ENCODE measurements at places on chromosomes 4 and X. TPM values are rescaled to one million over a fixed set of nuclear protein-coding genes. Genes with fewer than 3 reads are reported as not detected.

- no peaks in the 10 kb centered on the region for H3K27me3 ChIP-seq
- H3K36me3 ChIP-seq = no peaks in the 10 kb centered on the region
- H3K4me3 ChIP-seq = no peak overlapping the region
- H3K4me1 ChIP-seq = no peaks in the 10 kb centered on the region
These were observed 36.9 kb downstream of the TLL1 start for GRCh38 chr4:165909947-165910346.

DNA sequence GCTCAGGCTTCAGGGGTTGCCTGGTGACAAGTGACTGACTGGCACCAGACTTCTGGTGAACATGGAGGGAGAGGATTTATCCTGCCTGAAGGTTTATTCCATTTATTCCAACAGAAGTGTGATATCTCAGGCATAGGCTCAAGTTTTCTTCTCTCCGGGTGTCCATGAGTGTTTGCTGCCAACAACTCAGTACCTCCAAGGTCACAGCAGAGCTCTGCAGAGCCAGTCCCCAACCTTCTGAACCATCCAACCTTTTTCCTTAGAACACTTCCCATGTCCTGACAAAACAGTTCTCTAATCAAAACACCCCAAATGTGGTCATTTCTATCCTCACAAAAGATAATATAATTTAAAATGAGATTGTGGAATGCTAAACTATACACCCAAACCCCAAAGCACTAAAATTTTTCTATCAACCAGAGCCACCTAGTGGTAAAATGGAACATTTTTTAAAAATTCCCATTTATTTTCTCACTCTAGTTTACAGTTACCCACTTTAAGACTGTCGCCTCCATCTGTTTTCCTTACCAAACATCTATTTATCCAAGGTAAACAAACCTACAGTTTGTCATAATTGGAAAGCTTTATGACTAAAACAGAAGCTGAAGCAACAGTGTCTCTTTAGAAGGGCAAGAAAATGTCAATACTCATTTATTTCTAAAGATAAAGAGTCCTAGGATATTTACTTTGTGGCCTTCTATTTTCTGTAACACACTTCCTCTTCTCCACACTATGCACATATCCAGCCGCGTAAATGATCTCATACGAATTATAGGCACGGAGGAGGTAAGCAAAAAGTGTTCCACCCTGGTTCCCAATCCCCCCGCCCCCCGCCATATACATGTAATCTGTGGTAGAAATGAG, 39.5 kb downstream of the TMEM154 start:
- H3K4me3 ChIP-seq = no peak overlapping the region
- H3K27me3 ChIP-seq = no peaks in the 10 kb centered on the region
- no peaks in the 10 kb centered on the region for H3K36me3 ChIP-seq
- H3K4me1 ChIP-seq = no peaks in the 10 kb centered on the region
- H3K27ac ChIP-seq = no peak overlapping the region
- no peak for DNase-seq

- no peaks in the 10 kb centered on the region for H3K36me3 ChIP-seq
- H3K4me1 ChIP-seq = no peaks in the 10 kb centered on the region
- DNase-seq = no peak
- H3K4me3 ChIP-seq = no peak overlapping the region
- no peak overlapping the region for H3K27ac ChIP-seq
- H3K27me3 ChIP-seq = no peaks in the 10 kb centered on the region
These were observed 14.2 kb downstream of the VEGFC start for GRCh38 chr4:176778491-176778890.

DNA sequence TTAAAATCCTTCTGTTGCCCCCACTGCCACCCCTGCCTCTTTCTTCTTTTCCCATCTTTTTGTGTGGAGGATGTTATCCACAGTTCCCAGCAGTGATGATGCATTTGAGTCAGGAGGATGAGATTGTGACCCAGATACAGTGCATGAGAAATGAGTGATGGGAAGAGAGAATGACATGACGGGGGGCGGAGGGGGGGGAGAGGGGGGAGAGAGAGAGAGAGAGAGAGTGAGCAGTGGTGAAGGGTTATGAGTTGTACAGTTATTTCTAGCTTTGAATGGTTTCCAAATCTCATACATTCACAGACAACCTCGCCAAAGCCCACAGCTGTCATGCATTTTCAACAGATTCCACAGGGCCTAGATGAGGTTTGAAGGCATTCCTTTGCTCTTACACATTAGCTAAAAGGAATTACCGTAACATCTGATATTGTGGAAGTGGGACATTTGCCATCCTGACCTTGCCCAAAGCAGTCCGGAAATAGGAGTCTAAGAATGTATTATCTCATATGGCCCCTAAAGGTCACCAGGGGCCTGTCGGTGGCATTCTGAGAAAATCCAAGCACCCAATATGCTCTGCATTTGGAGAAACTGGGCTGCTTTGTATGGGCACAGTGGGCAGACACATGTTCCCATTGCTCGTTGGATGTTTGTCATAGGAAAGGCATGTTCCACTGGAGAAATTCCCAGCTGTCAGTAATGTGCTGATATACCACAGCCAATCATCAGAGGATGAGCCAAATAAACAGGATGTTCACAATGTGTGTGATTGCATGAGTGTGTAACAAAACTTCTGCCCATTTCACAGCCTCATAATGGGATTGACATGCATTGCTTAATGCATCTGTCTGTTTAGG, 435.8 kb downstream of the SPRY1 start:
- H3K4me3 ChIP-seq = no peak overlapping the region
- no peaks in the 10 kb centered on the region for H3K36me3 ChIP-seq
- no peaks in the 10 kb centered on the region for H3K27me3 ChIP-seq
- no peak for DNase-seq

- H3K27ac ChIP-seq = no peak overlapping the region
These were observed 102.7 kb downstream of the GRID2 start for GRCh38 chr4:92406488-92406887.

- no peaks in the 10 kb centered on the region for H3K36me3 ChIP-seq
- no peaks in the 10 kb centered on the region for H3K27me3 ChIP-seq
- H3K4me3 ChIP-seq = no peak overlapping the region
- no peak overlapping the region for H3K27ac ChIP-seq
- DNase-seq = no peak
These were observed 287.9 kb upstream of the NOCT start for GRCh38 chr4:138727731-138728130.

DNA sequence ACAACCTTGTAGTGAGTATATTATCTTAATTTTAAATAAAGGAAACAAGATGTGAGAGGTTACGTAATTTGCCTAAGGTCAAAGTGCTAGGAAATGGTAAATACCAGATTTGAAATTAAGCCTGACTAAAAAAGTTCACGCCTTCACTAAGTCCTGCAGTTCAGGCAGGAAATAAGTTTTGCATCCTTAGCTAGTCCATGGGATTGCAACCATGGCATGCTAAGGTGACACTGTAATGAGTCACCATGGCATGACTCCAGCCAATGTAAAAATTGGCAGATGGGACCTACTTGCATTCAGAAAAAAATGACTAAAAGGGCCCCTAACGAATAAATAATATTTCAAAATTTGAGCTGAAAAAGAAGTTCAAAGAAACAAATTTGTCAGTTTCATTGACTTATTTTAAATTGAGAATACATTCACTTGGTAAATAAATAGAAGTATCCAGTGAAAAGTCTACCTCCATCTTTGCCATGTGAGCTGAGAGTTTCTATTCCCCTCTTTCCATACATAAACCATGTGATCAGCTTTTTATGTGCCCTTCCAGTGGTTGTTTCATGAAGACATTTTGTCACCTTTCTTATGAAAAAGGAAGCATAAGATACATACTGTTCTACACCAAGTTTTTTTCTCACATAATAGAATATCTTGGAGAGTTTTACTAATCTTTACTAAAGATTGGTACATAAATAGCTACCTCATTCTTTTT, 72.4 kb downstream of the ANKRD50 start:
- peak; percentile 59 for DNase-seq
- peaks cover 11% of the 10 kb centered on the region for H3K4me1 ChIP-seq
- no peak overlapping the region for H3K4me3 ChIP-seq
- H3K27ac ChIP-seq = no peak overlapping the region
- H3K36me3 ChIP-seq = no peaks in the 10 kb centered on the region
- H3K27me3 ChIP-seq = no peaks in the 10 kb centered on the region

GRCh38 chrX:19886375-19886774, 1.0 kb downstream of the SH3KBP1 start:
- no peak overlapping the region for H3K27ac ChIP-seq
- H3K4me1 ChIP-seq = no peaks in the 10 kb centered on the region
- DNase-seq = no peak
- no peaks in the 10 kb centered on the region for H3K36me3 ChIP-seq
- H3K27me3 ChIP-seq = no peaks in the 10 kb centered on the region

DNA sequence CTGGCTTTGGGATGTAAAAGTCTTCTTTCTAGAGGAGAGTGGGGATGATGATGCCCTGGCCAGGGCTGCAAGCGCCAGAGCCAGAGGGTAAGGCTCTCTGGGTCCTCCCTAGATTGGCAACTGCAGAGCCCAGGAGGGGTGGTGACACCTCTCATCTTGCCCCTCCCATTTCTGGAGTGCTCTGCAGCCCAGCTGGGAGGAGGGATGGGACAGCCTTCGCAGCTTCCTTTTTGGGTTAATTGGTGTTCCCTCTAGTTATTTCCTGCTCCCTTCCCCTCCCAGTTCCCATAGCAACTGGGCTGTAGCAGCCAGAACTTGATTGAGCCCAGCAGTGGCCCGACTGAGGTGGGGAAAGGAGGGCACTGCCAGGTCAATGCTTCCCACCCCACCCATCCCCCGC, 19.2 kb downstream of the NALF2 start:
- no peaks in the 10 kb centered on the region for H3K4me1 ChIP-seq
- no peaks in the 10 kb centered on the region for H3K27me3 ChIP-seq
- no peak overlapping the region for H3K27ac ChIP-seq
- no peak overlapping the region for H3K4me3 ChIP-seq
- no peaks in the 10 kb centered on the region for H3K36me3 ChIP-seq

DNA sequence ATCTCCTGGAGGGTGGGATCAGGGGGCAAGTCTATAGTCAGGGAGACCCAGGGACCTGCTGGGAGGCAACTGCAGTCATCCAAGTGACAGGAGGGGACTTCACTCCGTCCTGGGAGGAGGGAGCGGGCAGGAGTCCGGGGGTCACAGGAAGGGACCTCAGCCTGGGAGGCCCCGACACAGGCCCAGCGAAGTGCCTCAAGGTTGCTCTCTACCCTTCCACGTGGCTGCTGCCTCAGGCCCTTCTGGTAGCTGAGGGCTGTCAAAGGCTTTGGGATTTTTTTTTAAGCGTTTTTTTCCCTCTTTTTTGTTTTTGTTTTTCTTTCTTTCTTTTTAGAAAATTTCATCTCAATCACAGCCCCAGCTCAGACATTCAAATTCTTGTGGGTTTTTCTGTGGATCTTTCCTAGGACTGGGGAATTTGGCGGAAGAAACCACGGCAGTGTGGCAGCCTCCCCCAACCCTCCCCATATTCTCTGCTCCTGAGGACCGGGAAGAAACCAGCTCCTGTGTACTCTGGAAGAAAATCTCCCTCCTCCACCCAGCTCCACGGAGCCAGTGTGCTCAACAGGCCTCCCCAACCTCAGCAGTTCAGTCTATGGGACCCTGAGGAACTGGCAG, 1.4 kb upstream of the HAUS7 start:
- H3K27ac ChIP-seq = no peak overlapping the region
- H3K4me3 ChIP-seq = no peak overlapping the region
- DNase-seq = no peak
- no peaks in the 10 kb centered on the region for H3K4me1 ChIP-seq
- no peaks in the 10 kb centered on the region for H3K36me3 ChIP-seq

DNA sequence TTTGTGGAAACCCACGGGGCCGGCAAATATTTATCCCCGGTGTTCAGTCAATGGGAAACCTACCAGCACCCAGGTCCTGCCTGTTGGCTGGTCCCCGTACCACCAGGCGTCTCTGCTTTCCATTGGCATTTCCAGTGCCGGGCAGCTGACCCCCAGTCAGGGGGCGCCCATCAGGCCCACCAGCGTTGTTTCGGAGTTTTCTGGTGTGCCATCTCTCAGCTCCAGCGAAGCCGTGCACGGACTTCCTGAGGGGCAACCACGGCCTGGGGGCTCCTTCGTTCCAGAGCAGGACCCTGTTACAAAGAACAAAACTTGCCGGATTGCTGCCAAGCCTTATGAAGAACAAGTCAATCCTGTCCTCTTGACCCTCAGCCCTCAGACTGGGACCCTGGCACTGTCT, 32.7 kb downstream of the BCORL1 start:
- H3K4me3 ChIP-seq = no peak overlapping the region
- H3K36me3 ChIP-seq = no peaks in the 10 kb centered on the region
- H3K27ac ChIP-seq = no peak overlapping the region
- H3K27me3 ChIP-seq = no peaks in the 10 kb centered on the region

- H3K4me1 ChIP-seq = no peaks in the 10 kb centered on the region
- H3K36me3 ChIP-seq = no peaks in the 10 kb centered on the region
- DNase-seq = peak; percentile 53
These were observed 824 bp downstream of the LRPAP1 start for GRCh38 chr4:3531318-3531878.

GRCh38 chrX:3529466-3530010, 183.1 kb upstream of the MXRA5 start:
- H3K27me3 ChIP-seq = no peaks in the 10 kb centered on the region
- H3K36me3 ChIP-seq = no peaks in the 10 kb centered on the region
- H3K4me1 ChIP-seq = no peaks in the 10 kb centered on the region
- DNase-seq = no peak

DNA sequence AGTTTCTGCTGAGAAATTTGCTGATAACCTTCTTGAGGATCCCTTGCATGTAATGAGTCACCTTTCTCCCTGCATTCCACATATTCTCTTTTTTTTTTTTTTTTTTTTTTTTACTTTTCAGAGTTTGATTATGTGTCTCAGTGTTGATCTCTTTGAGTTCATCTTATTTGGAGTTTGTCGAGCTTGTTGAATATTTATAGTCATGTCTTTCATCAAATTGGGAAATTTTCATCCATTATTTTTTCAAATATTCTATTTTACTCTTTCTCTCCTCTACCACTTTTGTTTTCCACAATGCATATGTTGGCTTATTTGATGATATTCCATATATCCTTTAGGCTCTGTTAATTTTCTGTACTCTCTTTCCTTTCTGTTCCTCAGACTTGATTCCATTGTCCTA, 136.1 kb downstream of the MAD2L1 start:
- no peak for DNase-seq
- no peaks in the 10 kb centered on the region for H3K4me1 ChIP-seq
- H3K36me3 ChIP-seq = no peaks in the 10 kb centered on the region
- no peak overlapping the region for H3K27ac ChIP-seq

- no peaks in the 10 kb centered on the region for H3K4me1 ChIP-seq
- no peak overlapping the region for H3K27ac ChIP-seq
- no peaks in the 10 kb centered on the region for H3K36me3 ChIP-seq
- H3K4me3 ChIP-seq = no peak overlapping the region
These were observed 195.3 kb upstream of the PDE5A start for GRCh38 chr4:119823891-119824290.

GRCh38 chrX:9682456-9682855, 83.2 kb downstream of the GPR143 start:
- no peak overlapping the region for H3K4me3 ChIP-seq
- no peaks in the 10 kb centered on the region for H3K27me3 ChIP-seq
- H3K4me1 ChIP-seq = no peaks in the 10 kb centered on the region
- DNase-seq = no peak

- no peak overlapping the region for H3K27ac ChIP-seq
- no peaks in the 10 kb centered on the region for H3K27me3 ChIP-seq
- H3K4me3 ChIP-seq = no peak overlapping the region
- DNase-seq = peak; percentile 75
These were observed 10.2 kb downstream of the NAT8L start for GRCh38 chr4:2069161-2069971.

PLP1 gene
- 0.32 TPM for total RNA-seq

PABPC1L2A gene
- not detected for total RNA-seq

RPS6KA6 gene
- 0.86 TPM for total RNA-seq

TRIML2 gene
- not detected for total RNA-seq
